RWPE2 (cell line): ENCODE measurements at places on chromosomes 6 and 20.

DNA sequence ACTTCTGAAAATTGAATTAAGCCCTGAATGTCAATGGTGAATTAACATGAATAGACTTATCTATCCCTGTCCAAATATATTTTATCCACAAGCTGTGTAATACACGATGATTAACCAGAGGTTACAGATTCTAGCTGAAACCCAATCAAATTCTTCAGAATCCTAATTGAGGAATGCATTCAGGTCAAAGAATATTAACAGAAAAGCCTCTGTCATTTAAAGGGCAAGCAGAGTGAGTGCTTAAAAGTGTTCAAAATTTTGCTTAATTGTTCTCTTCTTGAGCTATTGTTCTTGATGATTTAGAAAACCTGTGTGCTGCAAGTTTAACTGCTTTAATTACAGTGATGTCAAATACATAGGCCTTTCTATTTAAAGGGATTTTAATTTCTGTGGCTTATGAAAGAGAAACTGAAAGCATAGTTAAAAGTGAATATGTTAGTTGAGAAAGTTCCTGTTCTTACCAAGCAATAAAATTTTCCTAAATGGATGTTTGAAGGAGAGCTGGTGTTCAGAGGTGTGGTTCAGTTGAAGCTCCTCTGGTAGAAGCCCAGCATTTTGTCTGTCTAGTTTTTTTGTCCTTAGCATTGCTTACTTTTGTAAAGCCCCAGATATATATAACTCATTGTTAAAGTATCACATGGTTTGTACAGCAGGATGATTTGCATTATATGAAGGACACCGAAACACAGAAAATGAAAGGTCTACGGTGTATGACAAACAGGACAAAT lies 466.3 kb upstream of the PLCB4 start:
- no peak for DNase-seq

GRCh38 chr20:59385480-59385879 lies 85.1 kb downstream of the EDN3 start:
- no peak for DNase-seq

DNA sequence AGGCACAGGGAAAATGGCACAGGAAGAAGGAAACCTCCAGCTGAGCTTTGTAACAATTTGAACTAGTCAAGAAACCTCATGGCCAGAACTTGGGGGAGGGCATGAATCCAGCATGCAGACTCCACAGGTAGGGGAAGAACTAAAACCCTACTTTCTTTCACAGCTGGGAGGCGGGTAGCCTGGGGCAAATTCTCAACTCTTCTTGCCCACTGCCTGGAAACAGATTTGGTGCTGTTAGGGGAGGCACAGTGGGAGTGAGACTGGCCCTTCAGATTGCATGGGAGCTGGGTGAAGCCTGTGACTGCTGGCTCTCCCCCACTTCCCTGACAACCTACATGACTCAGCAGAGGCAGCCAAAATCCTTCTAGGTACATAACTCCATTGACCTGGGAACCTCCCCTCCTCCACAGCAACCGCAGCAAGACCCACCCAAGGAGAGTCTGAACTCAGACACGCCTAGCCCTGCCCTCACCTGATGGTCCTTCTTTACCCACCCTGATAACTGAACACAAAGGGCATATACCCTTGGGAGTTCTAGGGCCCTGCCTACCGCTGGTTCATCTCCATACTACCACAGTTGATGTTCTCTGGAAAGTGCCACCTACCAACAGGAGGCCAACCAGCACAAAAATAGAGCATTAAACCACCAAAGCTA lies 37.2 kb upstream of the TRIM27 start:
- no peak for DNase-seq

- DNase-seq = no peak
These were observed 973 bp downstream of the UBD start for GRCh38 chr6:29558439-29559079.

GRCh38 chr6:158314737-158315136 lies 2.5 kb downstream of the TULP4 start:
- no peak for DNase-seq

DNA sequence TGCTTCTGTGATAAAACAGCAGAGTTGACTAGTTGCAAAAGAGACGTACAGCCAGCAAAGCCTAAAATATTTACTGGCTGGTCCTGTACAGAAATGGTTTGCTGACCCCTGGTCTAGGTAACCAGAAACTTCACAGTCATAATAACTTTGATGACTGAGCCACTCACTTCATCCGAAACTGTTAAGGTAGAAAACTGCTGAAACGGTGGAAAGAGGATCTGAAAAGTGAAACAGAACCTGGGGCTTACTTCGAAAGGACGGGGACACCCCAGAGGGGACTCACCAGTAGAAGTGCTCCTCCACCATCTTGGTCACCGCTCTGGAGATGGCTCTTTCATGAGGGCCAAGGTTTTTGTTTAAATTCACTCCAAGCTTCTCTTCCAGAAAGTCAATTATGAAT lies 16.4 kb downstream of the FAXC start:
- DNase-seq = no peak

DNA sequence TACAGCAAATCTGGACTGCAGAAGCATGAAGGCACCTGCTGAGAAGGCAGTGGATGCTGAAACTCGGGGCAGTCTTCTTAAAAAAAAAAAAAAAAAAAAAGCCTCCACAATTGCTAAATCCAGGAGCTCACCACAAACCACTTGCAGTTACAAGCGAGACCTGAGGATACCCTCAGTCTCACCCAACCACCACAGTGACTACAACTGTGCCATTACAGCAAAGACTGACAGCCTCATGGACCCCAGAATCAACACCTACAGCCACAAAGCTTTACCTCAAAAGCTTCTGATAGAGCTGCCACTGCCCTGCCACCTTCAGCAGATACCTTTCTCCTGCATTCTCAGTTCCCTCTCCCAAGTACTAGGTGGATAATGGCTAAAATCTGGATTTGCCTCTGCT lies 9.0 kb downstream of the COL21A1 start:
- DNase-seq = no peak
